Sigmoid colon (tissue), 7 donors: ENCODE measurements at places on chromosomes 13 and 19. TPM values are rescaled to one million over a fixed set of nuclear protein-coding genes. Genes with fewer than 3 reads are reported as not detected.
A peak's percentile ranks its signal among the peaks of the same experiment; 100 is the strongest.

Gene PDE4A
- total RNA-seq = 14.1 TPM

Gene OR10H1
- not detected for total RNA-seq

Gene KLK10
- total RNA-seq = not detected

- no peaks in the 10 kb centered on the region for H3K27me3 ChIP-seq
- H3K36me3 ChIP-seq = peaks cover 40% of the 10 kb centered on the region
- DNase-seq = no peak
- no peak overlapping the region for H3K27ac ChIP-seq
- H3K4me1 ChIP-seq = no peaks in the 10 kb centered on the region
Measured at GRCh38 chr19:10797541-10798256, 38.3 kb downstream of the TMED1 start.

GRCh38 chr13:98730441-98730840 lies 22.0 kb downstream of the SLC15A1 start:
- no peak overlapping the region for H3K27ac ChIP-seq
- H3K4me1 ChIP-seq = no peaks in the 10 kb centered on the region
- no peaks in the 10 kb centered on the region for H3K36me3 ChIP-seq
- no peak for DNase-seq
- H3K27me3 ChIP-seq = no peaks in the 10 kb centered on the region

GRCh38 chr13:114100446-114101357 lies 31.7 kb downstream of the RASA3 start:
- peaks cover 52% of the 10 kb centered on the region for H3K4me1 ChIP-seq
- DNase-seq = peak; percentile 67
- H3K36me3 ChIP-seq = no peaks in the 10 kb centered on the region
- H3K27ac ChIP-seq = peak overlapping the region; percentile 63
- no peak overlapping the region for H3K4me3 ChIP-seq

- H3K4me1 ChIP-seq = peaks cover 23% of the 10 kb centered on the region
- no peak overlapping the region for H3K4me3 ChIP-seq
- no peak for DNase-seq
- H3K36me3 ChIP-seq = peaks cover 23% of the 10 kb centered on the region
- no peak overlapping the region for H3K27ac ChIP-seq
- H3K27me3 ChIP-seq = no peaks in the 10 kb centered on the region
Measured at GRCh38 chr13:114309806-114310410, 4.4 kb upstream of the CHAMP1 start.

- H3K4me3 ChIP-seq = no peak overlapping the region
- no peaks in the 10 kb centered on the region for H3K4me1 ChIP-seq
- no peaks in the 10 kb centered on the region for H3K36me3 ChIP-seq
- peak overlapping the region; percentile 5 for H3K27ac ChIP-seq
Measured at GRCh38 chr13:44397766-44398223, 24.2 kb downstream of the SERP2 start.

- H3K27ac ChIP-seq = peak overlapping the region; percentile 96
- peaks cover 21% of the 10 kb centered on the region for H3K4me1 ChIP-seq
- no peak for DNase-seq
- H3K36me3 ChIP-seq = peaks cover 6% of the 10 kb centered on the region
- H3K4me3 ChIP-seq = peak overlapping the region; percentile 64
- no peaks in the 10 kb centered on the region for H3K27me3 ChIP-seq
Measured at GRCh38 chr19:48810151-48810550, 678 bp downstream of the BCAT2 start.
